Lung (tissue), 17 donors: ENCODE measurements at places on chromosomes 5 and 9. TPM values are rescaled to one million over a fixed set of nuclear protein-coding genes. Genes with fewer than 3 reads are reported as not detected.

The FAT2 gene
- total RNA-seq: 3.1 TPM

The LCN2 gene
- 114 TPM for total RNA-seq

The GFI1B gene
- total RNA-seq: 0.25 TPM

The ELOVL7 gene
- total RNA-seq: 5.9 TPM

The FIBCD1 gene
- 7.7 TPM for total RNA-seq

The PCAT7 gene
- total RNA-seq: not detected

The SOHLH1 gene
- not detected for total RNA-seq

The SPINK1 gene
- total RNA-seq: 4.0 TPM

The TXNDC8 gene
- not detected for total RNA-seq

DNA sequence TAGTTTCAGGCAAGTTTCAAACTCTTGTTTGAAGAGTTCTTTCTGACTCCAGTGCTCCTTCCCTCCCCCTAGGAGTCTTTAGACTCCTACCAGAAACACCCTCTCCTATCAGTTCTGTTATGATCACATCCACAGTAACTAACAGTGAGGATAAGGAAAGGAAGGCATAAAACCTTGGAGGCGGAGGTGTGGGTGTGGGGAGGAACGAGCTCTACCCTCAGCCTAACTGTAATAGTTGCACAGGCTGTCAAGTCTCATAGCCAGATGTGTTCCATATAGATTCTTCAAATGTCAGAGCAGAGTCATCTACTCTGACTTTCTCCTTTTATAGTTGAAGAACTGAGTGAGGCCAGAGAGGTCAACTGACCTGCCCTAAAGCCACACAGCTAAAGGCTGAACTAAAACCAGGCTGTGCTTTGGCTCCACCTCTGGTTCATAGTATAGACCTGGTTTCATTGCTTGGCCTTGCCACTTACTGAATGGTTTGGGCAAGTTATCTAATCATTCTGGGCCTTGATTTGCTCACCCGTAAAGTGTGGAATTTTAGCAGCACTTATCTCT lies 34.4 kb upstream of the PIK3R1 start:
- no peaks in the 10 kb centered on the region for H3K27me3 ChIP-seq
- H3K4me1 ChIP-seq: no peaks in the 10 kb centered on the region
- no peak overlapping the region for H3K27ac ChIP-seq
- no peak overlapping the region for H3K4me3 ChIP-seq
- H3K36me3 ChIP-seq: no peaks in the 10 kb centered on the region
- no peak for DNase-seq

DNA sequence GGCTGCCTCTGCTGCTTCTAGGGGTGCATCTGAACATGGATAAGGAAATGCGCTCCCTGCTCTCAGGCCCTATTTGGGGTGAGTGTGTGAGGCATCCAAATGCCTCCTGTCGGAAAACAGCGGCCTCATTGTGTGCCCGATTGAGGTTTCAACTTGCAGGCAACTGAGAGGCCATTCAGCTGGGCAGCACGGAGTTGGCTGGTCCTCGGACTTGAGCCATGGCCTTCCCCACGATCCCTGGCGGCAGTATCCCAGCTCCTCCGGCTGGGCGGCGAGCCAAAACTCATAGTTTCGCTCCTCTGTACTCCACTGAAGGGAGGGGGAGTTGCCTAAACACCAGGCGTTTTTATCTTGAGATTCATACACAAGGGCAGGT lies 597.3 kb upstream of the SGCD start:
- no peaks in the 10 kb centered on the region for H3K36me3 ChIP-seq
- H3K4me1 ChIP-seq: peaks cover 5% of the 10 kb centered on the region
- H3K4me3 ChIP-seq: no peak overlapping the region
- H3K27me3 ChIP-seq: peaks cover 25% of the 10 kb centered on the region
- H3K27ac ChIP-seq: no peak overlapping the region
- DNase-seq: peak; percentile 57

GRCh38 chr5:168443950-168444700 lies 42.1 kb upstream of the RARS1 start:
- peaks cover 2% of the 10 kb centered on the region for H3K36me3 ChIP-seq
- no peak overlapping the region for H3K4me3 ChIP-seq
- H3K4me1 ChIP-seq: no peaks in the 10 kb centered on the region
- no peak overlapping the region for H3K27ac ChIP-seq

- no peaks in the 10 kb centered on the region for H3K4me1 ChIP-seq
- no peaks in the 10 kb centered on the region for H3K27me3 ChIP-seq
- no peak for DNase-seq
- no peaks in the 10 kb centered on the region for H3K36me3 ChIP-seq
- H3K27ac ChIP-seq: no peak overlapping the region
- H3K4me3 ChIP-seq: no peak overlapping the region
Observed at GRCh38 chr9:81850724-81851123, 77.5 kb upstream of the SPATA31D4 start.

- no peak for DNase-seq
- no peaks in the 10 kb centered on the region for H3K4me1 ChIP-seq
- H3K27ac ChIP-seq: no peak overlapping the region
Observed at GRCh38 chr5:59103303-59103702, 520.4 kb downstream of the RAB3C start.

DNA sequence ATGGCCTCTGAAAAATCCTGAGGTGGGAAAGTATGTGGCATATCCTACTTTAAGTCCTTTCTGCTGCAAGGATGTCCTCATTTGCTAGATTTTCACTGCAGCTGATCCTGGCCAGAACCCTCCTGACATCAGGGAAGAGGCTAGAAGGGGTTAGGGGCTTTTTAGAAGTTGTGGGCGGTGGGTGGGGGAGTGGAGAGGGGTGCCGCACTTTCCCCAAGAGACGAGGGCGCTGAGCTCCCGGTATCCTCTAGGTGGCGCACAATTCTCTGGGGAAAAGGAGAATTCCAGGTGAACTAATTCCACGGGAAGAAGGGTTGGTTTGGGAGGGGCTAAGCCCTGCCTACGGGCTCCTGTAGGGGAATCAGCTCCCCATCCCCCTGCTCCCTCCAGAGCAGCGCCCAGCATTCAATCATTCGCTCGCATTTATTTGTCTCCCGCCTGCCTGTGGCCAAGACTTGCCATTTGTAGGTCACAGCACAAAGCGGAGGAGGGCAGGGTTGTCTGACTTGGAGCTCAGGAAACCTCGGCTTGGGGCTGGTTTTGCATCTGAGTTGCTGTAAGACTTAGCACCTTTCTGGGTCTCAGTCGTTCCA lies 42.9 kb upstream of the HAND1 start:
- peak; percentile 50 for DNase-seq
- H3K27ac ChIP-seq: no peak overlapping the region
- no peaks in the 10 kb centered on the region for H3K36me3 ChIP-seq
- H3K27me3 ChIP-seq: peaks cover 6% of the 10 kb centered on the region
- peaks cover 8% of the 10 kb centered on the region for H3K4me1 ChIP-seq

- no peak overlapping the region for H3K4me3 ChIP-seq
- no peak overlapping the region for H3K27ac ChIP-seq
- peaks cover 28% of the 10 kb centered on the region for H3K4me1 ChIP-seq
- DNase-seq: no peak
- H3K36me3 ChIP-seq: peaks cover 18% of the 10 kb centered on the region
- H3K27me3 ChIP-seq: no peaks in the 10 kb centered on the region
Observed at GRCh38 chr9:35106343-35106730, 3.4 kb upstream of the STOML2 start.

GRCh38 chr5:77379558-77380061 lies 112.5 kb downstream of the WDR41 start:
- H3K4me3 ChIP-seq: no peak overlapping the region
- no peaks in the 10 kb centered on the region for H3K27me3 ChIP-seq
- no peak overlapping the region for H3K27ac ChIP-seq
- no peaks in the 10 kb centered on the region for H3K4me1 ChIP-seq
- no peaks in the 10 kb centered on the region for H3K36me3 ChIP-seq

- H3K27ac ChIP-seq: no peak overlapping the region
- H3K36me3 ChIP-seq: no peaks in the 10 kb centered on the region
- no peak overlapping the region for H3K4me3 ChIP-seq
Observed at GRCh38 chr9:89941875-89942274, 337.1 kb downstream of the GADD45G start.

DNA sequence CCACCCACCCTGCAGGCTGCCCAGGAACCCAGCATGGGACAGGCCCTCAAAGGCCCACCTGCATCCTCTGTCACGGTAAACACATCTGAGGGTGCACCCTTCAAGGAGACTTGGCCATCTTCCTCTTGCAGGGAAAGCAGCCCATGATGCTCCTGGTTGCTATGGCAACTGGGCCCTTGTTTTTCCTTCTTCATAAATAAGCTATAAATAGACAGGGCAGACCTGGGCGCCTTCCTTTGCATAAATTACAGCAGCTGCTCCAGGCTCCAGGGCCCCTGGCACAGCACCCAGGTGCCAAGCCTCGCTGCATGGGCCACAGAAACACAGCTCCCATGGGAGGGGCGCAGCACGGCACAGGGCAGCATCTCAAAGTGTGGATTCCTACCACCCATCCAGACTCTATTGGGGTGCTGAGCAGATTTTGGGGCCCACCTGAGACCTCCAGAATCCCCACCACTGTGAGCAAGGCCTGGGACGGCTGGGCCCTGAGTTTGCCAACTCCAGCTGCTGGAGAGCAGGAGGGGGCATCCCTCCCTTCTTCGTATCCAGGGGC lies 5.8 kb upstream of the PSMB7 start:
- no peak overlapping the region for H3K27ac ChIP-seq
- DNase-seq: peak; percentile 10
- no peaks in the 10 kb centered on the region for H3K36me3 ChIP-seq
- H3K4me3 ChIP-seq: no peak overlapping the region
- no peaks in the 10 kb centered on the region for H3K27me3 ChIP-seq
- H3K4me1 ChIP-seq: no peaks in the 10 kb centered on the region

DNA sequence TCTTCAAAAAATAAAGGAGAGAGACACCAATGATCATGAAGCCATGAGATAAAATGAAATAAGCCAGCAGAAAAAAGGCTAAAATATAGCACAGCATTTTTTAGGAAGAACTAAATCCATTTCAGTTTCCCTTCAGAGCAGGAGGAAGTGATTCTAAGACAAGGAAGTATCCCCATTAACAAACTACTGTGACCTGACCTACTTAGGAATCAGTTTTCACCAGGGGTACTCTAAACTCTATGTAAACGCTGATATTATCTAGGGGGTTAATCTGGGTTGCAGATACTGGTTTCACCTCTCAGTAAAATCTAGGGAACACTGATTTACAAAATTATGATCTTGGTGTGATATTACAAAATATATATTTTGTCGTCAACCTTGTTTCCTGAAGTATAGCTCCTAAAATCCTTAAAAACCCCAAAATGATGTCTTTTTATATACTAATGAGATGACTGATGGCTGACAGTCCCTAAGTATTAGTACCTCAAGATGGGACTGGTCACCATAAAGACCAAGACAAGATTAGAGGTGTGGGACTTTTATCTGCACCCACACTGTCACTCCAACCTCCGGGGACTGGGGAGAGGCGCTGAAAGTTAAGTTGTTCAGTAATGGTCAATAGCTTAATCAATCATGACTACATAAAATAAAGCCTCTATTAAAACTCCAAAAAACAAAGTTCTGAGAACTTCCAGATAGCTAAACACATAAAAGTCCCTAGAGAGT lies 2.9 kb upstream of the FNBP1 start:
- H3K27ac ChIP-seq: no peak overlapping the region
- H3K27me3 ChIP-seq: peaks cover 17% of the 10 kb centered on the region
- H3K36me3 ChIP-seq: no peaks in the 10 kb centered on the region
- DNase-seq: no peak
- no peaks in the 10 kb centered on the region for H3K4me1 ChIP-seq
- no peak overlapping the region for H3K4me3 ChIP-seq

- DNase-seq: no peak
- no peaks in the 10 kb centered on the region for H3K4me1 ChIP-seq
- no peak overlapping the region for H3K4me3 ChIP-seq
- no peaks in the 10 kb centered on the region for H3K36me3 ChIP-seq
Observed at GRCh38 chr9:6611865-6612264, 33.7 kb downstream of the GLDC start.

- no peaks in the 10 kb centered on the region for H3K27me3 ChIP-seq
- H3K27ac ChIP-seq: peak overlapping the region; percentile 59
- DNase-seq: peak; percentile 95
- H3K36me3 ChIP-seq: no peaks in the 10 kb centered on the region
Observed at GRCh38 chr9:91117959-91118703, 243.6 kb downstream of the AUH start.

DNA sequence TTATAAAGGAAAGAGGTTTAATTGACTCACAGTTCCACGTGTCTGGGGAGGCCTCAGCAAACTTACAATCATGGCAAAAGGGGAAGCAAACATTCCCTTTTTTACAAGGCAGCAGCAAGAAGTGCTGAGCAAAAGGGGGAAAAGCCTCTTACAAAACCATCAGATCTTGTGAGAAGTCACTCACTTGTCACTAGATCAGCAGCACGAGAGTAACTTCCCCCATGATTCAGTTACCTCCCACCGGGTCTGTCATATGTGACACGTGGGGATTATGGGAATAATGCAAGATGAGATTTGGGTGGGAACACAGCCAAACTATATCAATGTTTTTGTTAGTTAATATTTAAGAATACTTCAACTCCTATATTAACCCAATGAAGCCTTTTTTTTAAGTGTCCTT lies 275.2 kb upstream of the CDH9 start:
- H3K27ac ChIP-seq: no peak overlapping the region
- no peak for DNase-seq
- H3K36me3 ChIP-seq: no peaks in the 10 kb centered on the region
- no peak overlapping the region for H3K4me3 ChIP-seq
- no peaks in the 10 kb centered on the region for H3K4me1 ChIP-seq

- DNase-seq: no peak
- H3K27ac ChIP-seq: no peak overlapping the region
- no peaks in the 10 kb centered on the region for H3K27me3 ChIP-seq
- H3K4me1 ChIP-seq: peaks cover 41% of the 10 kb centered on the region
Observed at GRCh38 chr9:89313842-89314241, 2.8 kb downstream of the CKS2 start.

- no peak overlapping the region for H3K27ac ChIP-seq
- H3K27me3 ChIP-seq: no peaks in the 10 kb centered on the region
- H3K4me1 ChIP-seq: no peaks in the 10 kb centered on the region
- no peak for DNase-seq
- no peaks in the 10 kb centered on the region for H3K36me3 ChIP-seq
- H3K4me3 ChIP-seq: no peak overlapping the region
Observed at GRCh38 chr5:133842846-133843611, 125.4 kb downstream of the C5orf15 start.

GRCh38 chr9:2299843-2300205 lies 284.7 kb downstream of the SMARCA2 start:
- no peak for DNase-seq
- peak overlapping the region; percentile 79 for H3K27ac ChIP-seq
- no peaks in the 10 kb centered on the region for H3K36me3 ChIP-seq
- no peaks in the 10 kb centered on the region for H3K27me3 ChIP-seq
- no peaks in the 10 kb centered on the region for H3K4me1 ChIP-seq

- H3K4me1 ChIP-seq: no peaks in the 10 kb centered on the region
- H3K27me3 ChIP-seq: no peaks in the 10 kb centered on the region
- no peak overlapping the region for H3K4me3 ChIP-seq
Observed at GRCh38 chr9:90021216-90021906, 416.5 kb downstream of the GADD45G start.
